ENCODE measurements at places on chromosomes 2 and 18.

DNA sequence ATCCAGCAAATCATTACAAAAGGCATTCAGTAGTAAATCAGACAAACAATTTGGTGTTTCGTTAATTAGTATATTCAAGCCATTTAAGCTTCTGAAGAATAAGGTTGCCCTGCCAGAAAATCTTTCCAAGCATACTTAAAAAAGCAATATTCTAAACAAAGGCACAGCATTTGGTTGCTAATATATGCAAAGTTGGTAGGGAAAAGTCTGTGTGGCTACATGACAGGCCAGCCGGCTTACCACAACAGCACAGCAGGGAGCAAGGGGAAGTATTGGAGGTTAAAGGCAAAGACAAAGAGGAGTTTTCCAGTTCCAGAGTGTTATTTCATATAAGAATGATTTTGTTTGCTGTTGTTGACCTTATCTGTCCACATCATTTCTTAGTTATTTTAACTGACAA lies 282.3 kb downstream of the MBD5 start:
- DNase-seq, result no peak

DNA sequence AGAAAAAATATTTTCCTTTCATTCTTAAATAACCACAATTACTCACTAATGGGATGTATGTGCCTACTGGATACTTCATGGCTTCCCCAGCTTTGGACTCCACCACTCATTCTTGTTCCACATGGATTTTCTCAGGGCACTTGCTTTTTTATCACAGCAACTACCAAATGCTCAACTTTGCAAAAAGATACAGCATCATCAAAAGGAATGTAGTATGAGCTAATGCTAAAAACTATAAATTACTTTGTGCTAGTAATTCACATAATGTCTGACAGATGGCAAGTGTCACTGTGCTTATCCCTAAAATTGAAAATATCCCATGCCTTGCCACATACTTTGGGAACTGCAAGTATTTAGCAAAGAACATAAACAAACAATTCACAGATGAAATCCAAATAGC lies 130.4 kb upstream of the ZFP36L2 start:
- no peak for DNase-seq

DNA sequence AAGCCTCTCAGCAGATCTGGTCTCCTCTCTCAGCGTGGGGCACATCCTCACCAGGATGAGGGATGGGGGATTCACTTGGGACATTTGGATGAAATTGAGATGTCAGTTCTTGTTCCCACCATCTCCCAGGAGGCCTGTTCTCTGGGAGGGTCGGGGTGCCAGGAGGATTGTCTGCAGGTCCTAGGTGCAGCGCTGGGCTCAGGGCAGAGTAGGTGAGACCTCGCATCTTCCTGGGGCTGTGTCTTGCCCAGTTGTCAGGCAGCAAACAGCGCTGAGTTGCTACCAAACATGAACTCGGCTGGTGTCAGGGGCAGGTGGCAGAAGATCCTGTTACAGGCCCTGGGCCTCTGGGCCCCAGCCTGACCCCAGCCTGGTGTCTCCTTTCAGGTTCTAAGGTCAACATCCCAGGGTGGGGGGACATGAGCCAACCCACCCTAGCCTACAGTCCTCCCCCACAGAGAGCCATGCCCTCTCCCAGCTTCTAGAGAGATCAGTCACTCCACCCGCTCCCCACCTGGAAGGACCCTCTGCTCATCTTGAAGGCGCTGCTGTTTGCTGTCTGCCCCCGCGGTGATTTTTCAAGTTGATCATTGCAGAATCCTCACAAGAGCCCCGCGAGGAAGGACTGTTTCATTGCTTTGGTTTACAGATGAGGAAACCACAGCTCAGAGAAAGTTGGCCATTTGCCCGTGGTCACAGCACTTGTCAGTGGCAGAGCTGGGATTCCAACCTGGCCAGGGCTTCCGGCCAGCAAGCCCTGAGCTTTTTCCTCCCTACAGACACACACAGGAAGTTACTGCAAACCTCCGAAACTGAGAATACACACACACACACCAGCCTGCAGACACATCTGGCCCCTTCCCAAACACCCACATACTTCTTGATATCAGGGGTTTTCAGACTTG lies 83.9 kb downstream of the STPG4 start:
- peak; percentile 56 for DNase-seq

DNA sequence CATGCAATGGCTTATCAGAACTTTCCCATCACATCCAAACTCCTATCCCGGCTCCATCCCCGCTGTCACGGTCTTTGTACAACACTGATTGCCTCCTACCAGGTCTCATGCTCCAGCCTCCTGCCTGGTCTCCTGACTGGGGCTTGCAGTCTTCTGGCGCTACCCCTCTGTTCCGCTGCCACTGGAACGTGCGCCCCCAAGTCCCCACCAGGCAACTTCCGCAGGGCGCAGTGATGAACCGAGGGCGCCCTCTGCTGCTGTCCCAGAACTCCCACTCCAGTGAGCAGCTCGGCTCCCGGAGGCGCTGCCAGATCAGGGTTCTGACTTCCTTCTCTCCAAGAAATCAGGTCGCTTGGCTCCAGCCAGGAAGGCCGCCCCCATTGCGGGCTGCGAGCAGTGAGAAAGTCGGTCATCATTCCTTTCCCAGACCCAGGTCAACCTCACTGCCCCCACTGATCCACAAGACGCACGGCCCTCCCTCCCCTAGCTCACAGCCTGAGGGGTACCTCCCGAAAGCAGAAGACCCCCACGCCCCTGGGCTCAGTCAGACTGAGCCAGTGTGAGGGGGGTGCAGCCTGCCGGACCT lies 43.9 kb upstream of the RAB11FIP5 start:
- DNase-seq, result peak; percentile 56

- no peak for DNase-seq
Observed at GRCh38 chr2:221555494-221555846, 16.6 kb downstream of the EPHA4 start.

DNA sequence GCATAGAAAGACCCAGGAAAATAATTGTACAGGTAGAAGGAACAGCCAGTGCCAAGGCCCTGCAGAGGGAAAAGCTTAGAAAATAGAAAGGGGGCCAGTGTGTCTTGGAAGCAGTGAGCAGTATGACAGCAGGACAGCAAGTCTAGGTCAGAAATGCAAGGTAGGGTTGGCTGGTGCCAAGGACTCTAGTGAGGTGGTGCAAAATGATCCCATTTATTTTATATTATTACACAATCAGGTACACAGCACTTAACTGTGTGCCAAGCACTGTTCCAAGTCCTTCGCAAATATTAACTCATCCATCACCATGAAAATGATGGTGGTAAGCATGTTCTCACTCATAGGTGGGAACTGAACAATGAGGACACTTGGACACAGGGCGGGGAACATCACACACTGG lies 100.0 kb downstream of the AQP4 start:
- no peak for DNase-seq

DNA sequence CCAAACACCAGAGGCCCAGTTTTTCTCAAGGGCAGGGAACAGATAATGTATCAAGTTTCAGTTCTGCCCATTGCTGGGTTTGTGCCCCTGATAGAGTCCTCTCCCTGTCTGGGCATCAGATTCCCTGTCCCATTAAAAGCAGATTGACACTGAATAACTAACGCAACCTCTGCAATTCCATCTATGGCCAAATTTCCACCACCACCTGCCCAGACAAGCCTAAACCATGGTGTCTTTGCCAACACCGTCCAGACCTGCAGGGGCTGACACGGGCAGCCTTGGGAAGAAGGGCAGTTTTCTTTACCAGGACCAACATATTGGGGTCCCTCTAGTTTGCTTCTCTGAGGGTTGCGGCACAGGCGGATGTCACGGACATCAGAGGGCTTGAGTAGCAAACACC lies 26.4 kb upstream of the PAX8 start:
- no peak for DNase-seq

DNA sequence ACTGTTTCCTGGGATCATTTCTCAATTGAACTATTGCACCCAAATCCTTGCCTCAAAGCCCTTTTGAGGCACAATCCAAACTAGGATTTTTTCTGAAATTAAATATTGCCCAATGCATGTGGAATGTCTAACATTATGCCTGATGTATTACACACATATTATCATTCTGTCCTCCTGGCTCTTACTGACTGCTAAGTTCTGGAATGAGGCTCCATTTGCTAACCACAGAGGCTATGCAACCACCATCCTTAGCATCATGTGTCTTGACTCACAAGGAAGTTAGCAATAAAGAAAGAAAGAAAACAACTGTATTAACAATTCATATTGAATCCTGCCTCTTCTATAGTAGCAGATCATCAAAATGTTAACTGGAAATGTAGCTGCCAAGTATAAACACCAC lies 1142.7 kb downstream of the CNTNAP5 start:
- no peak for DNase-seq

GRCh38 chr2:148619560-148620195 lies 24.9 kb upstream of the EPC2 start:
- DNase-seq, result no peak

GRCh38 chr18:79680100-79680879 lies 687 bp downstream of the CTDP1 start:
- peak; percentile 60 for DNase-seq

DNA sequence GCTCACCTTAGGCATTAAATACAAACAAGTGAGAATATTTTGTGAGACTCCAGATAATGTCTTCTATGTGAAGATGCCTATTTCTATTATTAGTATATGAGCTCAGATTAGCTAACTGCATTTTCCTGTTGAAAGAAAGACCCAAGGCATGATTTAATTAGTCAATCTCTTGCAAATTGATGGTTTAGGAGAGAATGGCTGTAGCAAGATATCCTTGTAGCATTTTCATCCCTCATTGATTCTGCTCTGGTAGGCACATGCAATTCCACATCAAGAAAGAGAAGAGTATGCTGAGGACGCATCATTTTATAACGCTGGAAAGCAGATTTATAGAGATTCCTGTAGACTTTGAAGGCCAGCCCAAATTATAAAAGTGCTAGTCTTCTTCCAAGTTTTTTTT lies 332.0 kb downstream of the SOX11 start:
- no peak for DNase-seq

- no peak for DNase-seq
Observed at GRCh38 chr2:46174345-46175170, 122.6 kb upstream of the EPAS1 start.

- DNase-seq, result no peak
Observed at GRCh38 chr18:6145645-6146306, 250.5 kb upstream of the TMEM200C start.

DNA sequence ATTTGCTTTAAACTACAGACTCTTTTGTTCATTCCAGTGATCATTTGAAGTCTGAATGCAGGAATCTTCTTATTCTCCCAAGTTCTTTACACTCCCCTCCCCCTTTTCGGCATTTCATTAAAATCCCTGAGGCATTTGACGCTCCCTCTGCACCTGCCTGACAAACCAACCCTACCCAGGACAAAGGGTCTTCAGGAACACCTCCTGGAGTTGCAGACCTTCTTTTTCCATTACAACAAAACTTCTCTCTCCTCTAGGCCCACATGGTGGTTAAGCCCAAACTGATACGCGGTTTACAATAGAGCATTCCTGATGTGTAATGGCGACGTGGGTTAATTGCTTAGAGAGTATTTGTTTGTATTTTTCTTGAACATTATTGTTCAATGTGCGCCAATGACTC lies 367.4 kb downstream of the FBXO15 start:
- DNase-seq, result no peak

- no peak for DNase-seq
Observed at GRCh38 chr18:31603315-31603714, 11.6 kb downstream of the TTR start.

DNA sequence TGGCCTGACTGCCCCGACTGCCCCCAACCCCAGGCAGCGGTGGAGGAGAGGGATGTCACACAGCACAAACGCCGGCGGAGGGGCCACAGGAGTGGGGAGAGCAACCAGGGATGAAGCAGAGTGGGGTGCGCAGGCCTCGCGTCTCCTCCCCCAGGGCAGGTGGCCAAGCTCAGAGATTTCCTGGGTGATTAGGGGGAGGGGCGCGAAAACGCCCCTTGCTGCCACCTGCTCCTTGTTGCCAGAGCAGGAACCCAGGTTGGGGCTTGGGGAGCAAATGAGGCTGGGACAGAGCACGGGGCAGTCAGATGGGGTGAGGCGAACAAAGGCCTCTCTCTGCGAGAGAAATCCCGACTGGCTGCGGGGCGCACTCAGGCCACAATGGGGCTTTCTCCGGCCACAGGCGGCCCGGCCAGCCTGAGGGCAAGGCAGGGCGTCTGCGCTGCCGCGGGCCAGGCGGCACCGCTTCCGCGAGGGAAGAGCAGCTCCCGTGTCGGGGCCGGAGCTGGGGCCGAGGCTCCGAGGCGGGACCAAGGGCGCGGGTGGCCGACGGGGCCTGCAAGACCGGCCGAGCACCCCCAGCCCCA lies 11.5 kb downstream of the TEX44 start:
- DNase-seq, result no peak

- no peak for DNase-seq
Observed at GRCh38 chr2:8148260-8149006, 533.4 kb upstream of the ID2 start.

GRCh38 chr2:223784221-223784772 lies 53.1 kb downstream of the AP1S3 start:
- DNase-seq, result no peak

DNA sequence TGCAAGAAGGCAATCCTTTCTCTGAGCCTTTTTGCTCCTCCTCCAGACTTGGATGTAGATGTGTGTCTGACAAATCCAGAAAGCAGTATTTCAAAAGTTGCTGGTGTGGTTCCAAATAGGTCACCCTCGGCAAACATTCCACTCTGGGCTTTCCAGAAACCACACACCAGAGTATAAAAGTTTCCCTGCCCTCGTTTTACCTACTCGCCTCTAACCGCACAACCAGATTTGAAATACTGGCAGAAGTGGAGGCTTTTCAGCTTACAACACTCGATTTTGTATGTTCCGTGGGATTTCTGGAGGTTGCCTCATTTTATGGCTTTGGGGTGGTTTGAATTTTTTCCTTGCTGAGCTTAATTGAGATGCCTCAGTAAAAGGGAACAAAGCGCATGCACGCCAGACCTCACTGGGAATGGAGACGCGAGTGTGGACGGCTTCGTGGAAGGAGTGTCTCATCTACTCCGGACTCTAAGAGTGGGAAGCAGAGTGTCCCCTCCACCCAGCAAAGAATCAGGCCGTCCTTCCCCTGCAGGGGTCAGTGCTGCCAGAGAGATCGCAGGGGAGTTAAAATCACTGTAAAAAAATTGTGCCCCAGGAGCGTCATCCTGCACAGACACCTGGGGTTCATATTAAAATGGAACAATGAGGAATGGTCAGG lies 44.0 kb upstream of the RPL31 start:
- no peak for DNase-seq

Data from stimulated activated CD4-positive, alpha-beta T cell treated with anti-CD3 and anti-CD28 coated beads, Interleukin-2, amount 100 ng/mL, for 24 hours (primary cell).